SW 1271 (cell line): ENCODE measurements at places on chromosomes 4 and X.

GRCh38 chr4:5709207-5709575 lies 832 bp upstream of the EVC2 start:
- no peak for DNase-seq

GRCh38 chr4:57034520-57034919 lies 55.8 kb downstream of the POLR2B start:
- no peak for DNase-seq

GRCh38 chr4:10114607-10115006 lies 2.0 kb downstream of the WDR1 start:
- DNase-seq, result no peak

- peak; percentile 4 for DNase-seq
Measured at GRCh38 chr4:54513204-54513603, 144.6 kb upstream of the KIT start.

DNA sequence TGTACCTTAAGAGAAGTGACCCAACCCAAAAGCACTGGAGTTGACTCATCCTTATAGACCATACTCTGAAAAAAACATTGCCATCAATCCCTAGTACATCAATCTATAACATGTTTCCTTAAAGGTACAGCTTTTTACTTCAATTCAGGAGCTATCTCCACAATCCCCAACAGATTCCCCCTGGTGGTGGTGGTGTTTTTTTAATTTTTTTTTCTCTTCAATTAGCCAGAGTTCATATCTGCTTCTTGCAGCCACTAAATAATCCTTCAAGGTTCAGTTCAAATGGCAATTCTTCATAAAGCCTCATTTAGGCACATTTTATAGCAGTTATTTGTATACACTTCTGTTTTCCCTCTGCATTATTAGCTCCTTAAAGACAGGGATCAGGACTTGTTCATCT lies 60.7 kb upstream of the KDR start:
- peak; percentile 14 for DNase-seq

GRCh38 chr4:142549248-142549647 lies 296.9 kb downstream of the INPP4B start:
- DNase-seq, result no peak

DNA sequence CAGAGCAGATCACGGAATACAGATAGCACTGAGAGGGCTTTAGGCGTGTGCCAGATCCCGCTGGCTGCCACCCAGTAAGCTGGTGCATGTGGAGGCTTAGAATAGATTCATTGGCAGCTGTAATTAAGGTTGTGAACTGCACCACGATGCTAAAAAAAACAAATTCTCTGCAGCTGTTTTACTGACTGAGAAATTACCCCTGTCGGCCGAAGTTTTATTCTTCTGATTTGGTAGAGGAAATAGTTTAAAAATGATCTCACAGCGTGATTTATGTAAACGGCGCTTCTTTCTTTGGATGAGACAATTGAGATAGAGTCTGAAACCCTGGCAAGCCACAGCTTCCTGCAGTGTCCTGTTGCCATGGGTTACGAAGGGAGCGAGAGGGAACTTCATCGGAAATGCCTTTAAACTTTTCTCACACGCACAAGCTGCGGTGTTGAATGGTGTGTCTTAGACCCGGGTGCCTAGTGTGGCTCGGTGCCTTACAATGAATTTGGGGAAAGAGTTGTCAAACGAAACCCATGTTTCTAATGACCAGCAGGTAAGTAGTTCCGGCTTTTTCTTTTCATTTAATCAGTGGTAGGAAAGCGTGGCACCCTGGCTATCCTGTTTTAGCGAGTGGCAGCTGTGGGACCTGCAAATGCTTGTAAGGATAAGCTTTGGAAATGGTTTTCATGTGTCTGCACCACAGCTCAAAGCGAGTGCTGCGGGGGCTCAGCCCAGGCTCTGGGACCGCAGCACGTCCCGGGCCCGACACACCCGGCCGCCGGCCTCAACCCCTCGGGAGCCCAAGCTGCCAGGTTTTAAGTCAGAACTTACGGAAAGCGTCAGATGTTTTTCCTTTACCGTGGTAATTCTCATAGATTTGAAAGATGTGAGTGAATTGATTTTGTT lies 71.7 kb upstream of the HGFAC start:
- DNase-seq, result no peak

GRCh38 chr4:187006189-187006618 lies 282.5 kb upstream of the FAT1 start:
- no peak for DNase-seq

- DNase-seq, result no peak
Measured at GRCh38 chrX:11480626-11481025, 185.1 kb downstream of the ARHGAP6 start.

DNA sequence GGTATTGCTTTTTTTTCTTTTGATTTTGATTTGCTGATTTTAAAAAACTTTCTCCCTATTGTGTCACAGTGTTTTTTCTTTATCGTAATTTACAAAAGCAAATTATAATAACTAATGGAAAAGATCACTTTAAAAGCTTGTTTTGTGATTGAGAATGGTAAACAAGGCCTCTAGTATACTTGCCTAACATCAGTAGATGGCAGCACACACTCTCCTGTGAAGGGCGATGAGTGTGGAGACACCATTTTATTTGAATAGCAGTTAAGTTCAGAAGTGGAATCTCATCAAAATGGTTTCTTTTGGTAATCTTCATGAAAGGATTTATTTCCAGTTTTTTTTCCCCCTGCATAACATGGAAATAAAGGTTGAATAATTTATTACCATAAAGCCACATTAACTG lies 72.3 kb downstream of the PAK3 start:
- peak; percentile 0 for DNase-seq

DNA sequence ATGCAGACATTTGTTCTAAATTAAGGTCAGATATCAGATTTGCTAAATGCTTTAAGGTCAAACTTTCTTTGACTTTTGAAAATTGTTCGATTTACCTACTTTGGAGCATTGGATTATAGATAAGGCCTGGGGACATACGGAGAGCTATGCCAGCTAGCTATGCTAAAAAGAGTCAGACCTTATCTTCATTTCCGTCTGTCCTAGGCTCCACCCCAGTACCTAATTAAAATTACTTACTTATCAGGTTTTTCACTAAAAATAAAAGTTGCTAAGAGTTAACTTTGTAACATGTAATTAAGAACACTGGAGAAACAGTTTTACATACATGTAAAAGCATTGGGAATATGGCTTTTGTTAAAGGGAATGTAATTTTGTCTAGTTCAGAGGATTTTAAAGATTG lies 7.1 kb upstream of the TMEM35A start:
- no peak for DNase-seq

GRCh38 chr4:109684727-109685126 lies 18.5 kb downstream of the CASP6 start:
- no peak for DNase-seq

- DNase-seq, result no peak
Measured at GRCh38 chr4:35038079-35038805, 1206.1 kb downstream of the ARAP2 start.

- no peak for DNase-seq
Measured at GRCh38 chr4:39320381-39321115, 45.6 kb downstream of the RFC1 start.

GRCh38 chr4:110621328-110621812 lies 1.5 kb downstream of the PITX2 start:
- DNase-seq, result no peak
